ENCODE measurements at places on chromosomes 7 and 10.

- DNase-seq = no peak
These were observed 12.1 kb downstream of the C10orf71 start for GRCh38 chr10:49310901-49311554.

DNA sequence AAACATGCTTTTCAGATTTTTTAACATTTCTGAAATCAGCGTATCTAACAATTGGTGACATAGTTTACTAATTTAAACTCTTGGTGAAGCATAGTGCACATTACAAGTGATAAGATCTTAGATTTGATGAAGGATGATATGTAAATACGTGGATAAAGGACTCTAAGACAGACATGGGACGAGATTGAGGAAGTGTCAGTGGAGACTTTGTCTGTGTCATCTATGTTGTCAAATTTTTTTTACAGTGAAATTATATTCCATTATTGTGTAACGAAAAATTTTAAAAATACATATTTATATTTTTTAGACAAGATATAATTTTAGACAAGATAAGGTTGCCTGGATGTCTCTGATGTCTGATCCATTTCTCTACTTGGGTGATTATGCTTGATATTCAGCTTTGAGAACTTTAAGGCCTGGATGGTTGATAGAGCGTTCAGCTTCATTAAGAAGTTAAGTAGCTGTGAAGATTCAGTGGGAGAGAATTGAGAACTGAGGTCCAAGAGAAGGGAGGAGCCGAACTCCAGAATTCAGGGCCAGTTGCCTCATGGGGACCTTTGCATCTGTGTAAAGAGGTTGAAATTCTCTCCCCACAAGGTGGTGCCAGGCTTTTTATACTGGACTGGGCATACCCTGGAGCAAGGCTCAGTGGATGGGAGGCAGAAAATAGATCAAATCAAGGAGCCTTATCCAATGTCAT lies 62.7 kb downstream of the KAT6B start:
- no peak for DNase-seq

- DNase-seq = no peak
These were observed 42.5 kb upstream of the LRGUK start for GRCh38 chr7:134084488-134085144.

DNA sequence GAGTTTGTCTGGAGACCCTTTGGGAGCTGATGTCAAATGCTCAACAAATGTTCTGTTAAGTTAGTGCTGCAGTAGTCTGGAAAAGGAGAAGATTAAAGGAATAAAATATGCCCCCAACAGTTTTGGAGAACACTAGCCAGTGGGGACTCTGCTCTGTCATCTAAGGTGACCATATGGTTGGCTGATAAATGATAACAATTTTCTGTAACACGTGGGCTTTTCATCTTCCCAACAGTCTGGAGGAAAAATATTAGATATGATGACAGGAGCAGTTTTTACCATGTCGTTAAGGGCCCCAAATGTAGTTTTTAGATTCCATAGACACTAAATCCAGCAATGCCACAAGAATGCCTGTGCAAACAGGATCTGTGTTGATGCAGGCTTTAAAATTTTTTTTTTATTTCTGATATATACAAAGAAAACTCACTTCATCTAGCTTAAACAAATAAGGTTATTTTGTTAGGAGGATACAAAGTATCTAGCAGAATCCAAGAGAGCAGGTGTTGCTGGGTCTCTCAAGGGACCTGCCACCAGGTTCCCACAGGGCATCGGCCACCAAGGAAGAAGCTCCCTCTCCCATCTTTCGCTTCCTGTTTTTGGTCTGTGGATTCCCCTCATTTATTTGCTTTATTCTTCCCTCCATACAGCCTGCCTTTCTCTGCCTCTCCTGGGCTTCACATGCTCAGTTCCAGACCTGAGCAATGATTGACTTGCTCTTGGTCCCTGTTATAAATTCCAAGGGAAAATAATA lies 6.2 kb upstream of the CFAP58 start:
- no peak for DNase-seq

- peak; percentile 67 for DNase-seq
These were observed 163.7 kb downstream of the SEMA3D start for GRCh38 chr7:85023066-85023712.

DNA sequence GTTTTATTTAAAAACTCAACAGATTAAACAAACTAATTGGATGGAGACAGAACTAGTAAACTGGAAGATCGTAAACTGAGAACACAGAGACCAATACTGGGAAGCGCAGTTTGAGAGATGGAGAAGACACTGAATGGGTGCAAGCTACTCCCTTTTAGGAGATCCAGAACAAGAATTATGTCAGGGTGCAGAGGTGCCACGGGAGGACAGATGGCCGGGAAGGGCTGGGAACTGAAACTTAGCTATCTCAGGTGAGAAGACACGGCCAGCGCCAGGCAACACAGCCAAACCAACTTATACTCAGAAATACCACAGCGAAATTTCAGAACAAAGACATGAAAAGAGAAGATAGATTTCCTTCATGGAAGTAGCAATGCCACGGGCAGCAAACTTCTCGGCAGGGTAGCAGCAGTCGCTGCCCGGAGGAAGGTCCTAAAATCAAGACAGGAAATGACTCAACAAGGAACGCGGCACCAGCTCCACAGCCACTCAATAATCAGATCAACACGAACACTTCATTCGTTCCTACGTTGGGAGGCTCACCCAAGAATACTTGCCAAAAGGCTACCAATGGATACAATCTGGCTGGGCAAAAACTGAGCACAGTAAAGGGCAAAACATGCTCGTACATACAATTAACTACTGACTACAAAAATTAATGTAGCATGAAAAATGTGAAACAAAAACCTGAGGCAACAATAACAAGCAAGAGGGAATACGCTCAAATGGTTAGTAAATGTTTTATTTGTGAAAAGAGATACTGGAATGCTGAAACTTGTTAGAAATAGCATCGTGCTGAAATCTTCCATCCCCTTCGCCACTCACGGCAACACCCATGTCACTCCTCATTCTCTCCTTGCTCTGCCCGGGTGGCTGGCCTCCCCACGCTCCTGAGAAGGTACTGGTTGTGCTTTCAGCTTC lies 2.2 kb upstream of the LRRC27 start:
- DNase-seq = no peak

DNA sequence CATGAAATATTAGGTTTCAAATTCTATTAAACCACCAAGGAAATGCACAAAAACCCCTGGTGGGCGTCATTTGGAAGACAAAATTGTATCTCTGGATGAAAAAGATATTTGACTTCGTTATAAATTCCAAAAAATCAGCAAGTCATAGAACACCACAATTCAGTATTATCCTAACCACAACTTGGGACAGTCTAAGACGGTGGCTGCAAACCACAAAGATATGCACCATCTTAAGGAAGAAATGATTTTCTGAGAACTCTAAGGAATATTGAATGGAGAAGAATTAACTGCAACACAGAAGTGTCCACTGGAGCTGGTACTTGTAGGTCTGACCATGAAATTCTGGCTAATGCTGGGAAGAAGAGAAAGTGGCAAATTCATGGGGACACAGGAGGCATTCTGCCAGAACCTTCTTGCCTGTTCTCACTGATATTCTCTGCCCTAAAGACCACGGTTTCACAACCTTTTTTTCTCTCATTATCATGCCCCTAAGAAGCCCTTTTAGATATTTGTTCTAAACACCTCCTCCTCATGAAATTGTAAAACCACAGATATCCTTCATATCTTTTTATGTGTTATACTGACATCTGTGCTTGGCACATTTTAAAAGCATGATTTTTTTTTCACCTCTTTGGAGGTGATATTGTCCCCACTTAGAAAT lies 92.9 kb downstream of the SFMBT2 start:
- DNase-seq = no peak

DNA sequence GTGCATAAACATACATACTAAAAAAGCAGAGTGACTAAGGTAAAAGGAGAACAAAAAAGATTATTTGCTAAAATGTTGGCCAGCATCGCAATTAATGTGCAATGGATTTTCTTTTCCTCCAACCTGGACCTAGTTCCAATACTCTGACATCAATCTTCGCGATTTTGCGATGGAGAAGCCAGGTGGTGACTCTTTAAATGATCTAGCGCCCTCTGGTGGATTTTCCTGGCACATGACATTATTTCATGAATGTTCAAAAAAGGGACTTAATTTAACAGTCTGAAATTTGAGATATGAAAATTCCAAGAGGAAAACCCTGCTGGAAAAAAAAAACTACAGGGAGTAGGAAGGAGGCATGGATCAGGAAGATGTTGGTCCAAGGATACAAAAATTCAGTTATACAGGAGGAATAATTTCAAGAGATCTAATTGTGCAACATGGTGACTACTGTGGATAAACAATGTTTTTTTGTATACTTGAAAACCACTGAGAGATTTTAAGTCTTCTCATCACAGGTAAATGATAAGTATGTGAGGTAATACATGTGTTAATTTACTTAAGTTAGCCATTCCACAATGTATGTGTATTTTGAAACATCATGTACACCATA lies 4.3 kb upstream of the KCNMA1 start:
- DNase-seq = peak; percentile 91

- no peak for DNase-seq
These were observed 191.8 kb downstream of the PTPRN2 start for GRCh38 chr7:158395780-158396278.

- DNase-seq = peak; percentile 80
These were observed at the start of gene RAPGEF5 for GRCh38 chr7:22356701-22357310. RAPGEF5 (minus strand) TSS chr7:22357154; CDS start chr7:22357060, 94 bp downstream.

DNA sequence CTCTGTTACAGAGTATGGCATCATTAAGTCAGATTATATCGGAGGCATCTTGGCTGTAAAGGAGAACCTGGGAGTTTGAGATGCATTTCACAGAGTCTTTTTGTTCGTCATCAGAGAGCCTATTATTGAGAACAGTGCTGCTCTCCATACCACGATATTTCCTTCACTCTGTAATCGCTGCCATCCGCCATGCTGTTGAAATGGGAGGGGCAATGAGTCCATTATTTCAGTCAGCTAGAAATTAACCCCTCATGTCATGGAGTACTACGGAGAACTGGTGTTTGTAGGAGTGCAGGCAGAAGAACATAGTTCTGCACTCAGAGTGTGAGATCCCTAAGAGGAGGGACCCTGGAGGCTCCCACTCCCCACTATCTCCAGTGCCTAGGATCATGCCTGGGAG lies 59.2 kb downstream of the SLC16A12 start:
- DNase-seq = no peak

DNA sequence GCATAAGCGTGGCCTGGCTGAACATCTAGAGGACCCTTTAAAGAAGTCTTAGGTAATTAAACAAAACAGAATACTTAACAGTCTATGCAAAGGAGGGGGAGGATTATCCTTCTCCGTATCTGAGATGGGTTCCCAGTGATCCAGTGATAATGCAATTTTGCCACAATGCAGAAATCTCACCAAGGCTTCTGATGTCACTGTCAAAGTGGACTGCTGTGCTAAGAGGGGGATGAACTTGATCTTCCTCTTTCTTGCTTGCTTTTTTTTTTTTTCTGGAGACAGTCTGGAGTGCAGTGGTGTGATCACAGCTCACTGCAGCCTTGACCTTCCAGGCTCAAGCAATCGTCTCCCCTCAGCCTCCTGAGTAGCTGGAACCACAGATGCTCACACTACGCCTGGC lies 30.8 kb downstream of the GATA3 start:
- no peak for DNase-seq

DNA sequence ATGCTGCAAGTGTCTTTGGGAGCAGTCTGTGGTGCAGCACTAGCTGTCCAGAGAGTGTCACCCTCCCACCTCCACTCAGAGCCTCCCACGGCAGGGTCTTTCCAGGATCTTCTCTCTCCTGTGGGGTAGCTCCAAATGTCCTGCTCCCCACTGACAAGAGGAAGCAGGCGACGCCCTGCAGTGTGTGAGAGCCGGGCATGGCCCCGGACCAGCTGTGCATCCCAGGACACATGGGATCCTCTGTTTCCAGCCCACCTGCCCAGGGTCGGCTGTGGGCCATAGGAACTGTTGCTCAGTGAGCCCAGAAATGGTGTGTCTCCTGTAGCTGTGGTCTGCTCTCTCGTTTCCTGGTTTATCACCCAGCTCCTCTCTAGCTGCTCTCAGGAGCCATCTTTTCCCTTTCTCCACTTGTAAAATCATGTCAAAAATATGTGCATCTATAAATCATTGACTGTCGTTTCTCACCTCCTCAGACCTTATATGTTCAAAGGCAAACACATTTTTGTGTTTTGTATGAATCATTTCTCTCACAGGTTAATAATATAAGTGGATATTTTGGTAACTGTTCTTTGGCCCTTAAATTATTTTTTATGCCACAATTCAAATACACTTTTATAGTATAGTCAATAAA lies 74.9 kb downstream of the VWC2 start:
- DNase-seq = no peak

- no peak for DNase-seq
These were observed 218.9 kb downstream of the KIAA1217 start for GRCh38 chr10:24427678-24428409.

DNA sequence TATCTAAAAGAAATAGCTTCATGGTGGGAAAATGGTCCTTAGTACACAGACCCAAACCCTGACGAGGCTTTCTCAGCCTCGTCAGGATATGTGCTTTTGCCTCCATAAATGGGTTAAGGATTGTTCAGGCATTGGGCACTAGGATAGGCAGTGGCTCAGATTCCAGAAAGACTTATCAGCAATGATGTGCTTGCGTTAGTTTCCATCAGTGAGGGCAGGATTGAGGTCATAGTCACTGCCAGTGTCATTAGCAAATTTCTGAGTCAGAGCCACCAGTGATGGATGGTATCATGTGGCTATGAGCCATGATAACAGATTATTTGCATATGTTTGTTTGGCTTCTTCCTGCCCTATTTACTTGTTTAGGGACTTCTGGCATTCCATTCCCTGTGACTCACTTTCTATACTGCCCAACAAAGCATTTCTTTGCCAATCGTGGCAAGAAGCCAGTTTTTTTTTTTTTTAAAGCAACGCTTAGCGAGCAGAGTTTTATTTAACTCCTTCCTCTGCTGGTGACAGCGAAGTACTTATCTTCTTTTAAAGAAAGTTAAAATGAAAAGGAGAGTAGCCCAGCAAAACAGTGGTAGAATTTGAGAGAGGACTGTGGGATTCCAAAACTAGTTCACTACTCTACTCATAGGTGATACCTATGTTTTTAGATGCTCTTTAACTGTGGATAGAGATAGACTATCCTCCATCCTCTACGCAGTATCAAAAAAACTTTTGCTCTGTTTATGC lies 44.4 kb downstream of the MYPN start:
- DNase-seq = peak; percentile 85

GRCh38 chr7:70092314-70093204 lies 494.3 kb downstream of the AUTS2 start:
- peak; percentile 65 for DNase-seq

DNA sequence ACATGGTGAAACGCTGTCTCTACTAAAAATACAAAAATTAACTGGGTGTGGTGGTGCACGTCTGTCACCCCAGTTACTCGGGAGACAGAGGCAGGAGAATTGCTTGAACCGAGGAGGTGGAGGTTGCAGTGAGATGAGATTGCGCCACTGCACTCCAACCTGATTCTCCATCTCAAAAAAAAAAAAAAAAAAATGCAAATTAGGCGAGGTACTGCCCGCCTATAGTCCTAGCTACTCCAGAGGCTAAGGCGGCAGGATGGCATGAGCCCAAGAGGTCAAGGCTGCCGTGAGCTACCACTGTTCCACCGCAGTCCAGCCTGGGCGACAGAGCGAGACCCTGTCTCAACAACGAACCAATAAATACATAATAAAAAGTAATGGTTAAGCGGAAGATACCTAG lies 1.1 kb upstream of the EIF4H start:
- DNase-seq = no peak

Data from hepatocyte (in vitro differentiated cells).